Epithelial cell of proximal tubule (primary cell): ENCODE measurements at places on chromosomes 11 and 22. TPM values are rescaled to one million over a fixed set of nuclear protein-coding genes. Genes with fewer than 3 reads are reported as not detected.

DNA sequence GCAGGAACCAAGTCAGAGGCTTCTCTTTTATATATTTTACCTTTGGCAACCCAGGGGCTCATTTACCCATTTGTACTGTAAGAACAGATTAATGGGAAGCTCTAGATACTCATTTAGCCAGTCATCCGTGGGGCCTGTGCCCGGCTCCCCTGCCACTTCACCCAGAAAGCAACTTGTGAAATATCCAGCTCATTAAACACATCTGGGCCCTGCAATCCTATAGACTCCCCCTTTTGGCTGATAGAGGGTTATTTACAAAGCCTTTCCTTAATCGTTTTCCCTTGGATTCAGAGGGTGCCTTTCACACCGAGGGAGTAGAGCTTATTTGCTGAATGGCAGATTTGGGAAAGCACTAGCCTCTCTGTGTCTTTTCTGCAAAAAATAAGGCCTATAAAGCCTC is 118.7 kb upstream of the SORL1-AS1 start:
- DNase-seq = no peak

DNA sequence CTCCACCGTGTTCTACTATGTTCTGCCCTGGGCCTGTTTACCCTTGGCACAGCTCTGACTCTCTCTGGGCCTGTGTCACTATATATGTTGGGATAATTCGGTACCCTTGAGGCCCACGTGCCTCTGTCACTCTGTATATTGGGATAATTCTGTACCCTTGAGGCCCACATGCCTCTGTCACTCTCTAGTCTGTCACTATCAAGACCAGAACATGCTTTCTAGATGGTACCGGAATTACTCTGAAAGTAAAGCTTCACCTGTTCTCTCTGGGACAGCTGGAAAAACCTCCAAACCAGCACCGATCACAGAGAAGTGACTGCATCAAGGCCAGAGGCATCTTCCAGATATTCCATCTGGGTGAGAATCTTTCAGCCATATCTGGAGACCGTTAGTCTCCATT is 9.3 kb upstream of the FCHSD2 start:
- DNase-seq = no peak

DNA sequence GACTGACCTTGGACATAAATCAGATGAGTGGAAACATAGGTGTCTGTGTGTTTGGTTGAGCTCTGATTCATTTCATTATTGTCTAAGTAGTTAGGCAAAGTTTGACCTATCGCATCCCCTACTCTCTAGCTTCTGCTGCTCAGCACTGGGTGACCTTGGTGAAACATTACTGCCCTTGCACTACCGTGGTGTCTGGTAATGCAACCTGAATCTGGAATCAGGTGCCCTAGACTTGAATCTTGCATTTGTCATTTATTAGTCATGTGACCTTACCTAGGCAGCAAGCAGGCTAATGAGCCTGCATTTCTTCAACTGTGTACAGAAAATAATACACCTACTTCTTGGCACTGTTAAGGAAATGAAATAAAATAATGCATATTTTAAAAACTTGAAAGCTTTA is 242.3 kb upstream of the BLID start:
- DNase-seq = no peak

Gene MFNG
- 0.07 TPM in 1 of 2 replicates, not detected in the other for total RNA-seq

DNA sequence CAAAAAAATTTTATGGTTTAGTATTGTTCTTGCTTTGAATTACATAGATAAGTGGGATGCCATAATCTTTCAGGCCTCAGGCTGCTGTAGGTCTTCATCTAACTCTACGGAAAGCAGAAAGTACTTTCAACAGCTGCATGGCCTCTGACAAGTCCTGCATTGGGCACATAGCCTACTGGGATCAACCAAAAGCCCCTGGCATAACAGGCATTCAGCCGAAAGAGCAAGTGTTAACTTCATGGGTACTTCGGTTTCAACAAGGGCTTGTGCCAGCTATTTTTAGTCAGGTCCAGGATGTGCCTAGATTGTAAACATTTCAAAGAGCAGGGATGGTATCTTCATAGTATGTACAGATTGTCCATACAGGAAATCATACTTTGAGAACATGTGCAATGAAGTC is 3.1 kb downstream of the SLN start:
- no peak for DNase-seq

GRCh38 chr22:41857155-41857859 is 24.4 kb downstream of the SREBF2 start:
- DNase-seq = no peak
